ENCODE measurements at places on chromosomes 6 and 20.

- no peak for DNase-seq
These were observed 2.9 kb upstream of the OLIG3 start for GRCh38 chr6:137496909-137497720.

GRCh38 chr20:44018259-44018941 lies 103.7 kb downstream of the TOX2 start:
- no peak for DNase-seq

- DNase-seq = no peak
These were observed 46.9 kb upstream of the TASP1 start for GRCh38 chr20:13685623-13686022.

DNA sequence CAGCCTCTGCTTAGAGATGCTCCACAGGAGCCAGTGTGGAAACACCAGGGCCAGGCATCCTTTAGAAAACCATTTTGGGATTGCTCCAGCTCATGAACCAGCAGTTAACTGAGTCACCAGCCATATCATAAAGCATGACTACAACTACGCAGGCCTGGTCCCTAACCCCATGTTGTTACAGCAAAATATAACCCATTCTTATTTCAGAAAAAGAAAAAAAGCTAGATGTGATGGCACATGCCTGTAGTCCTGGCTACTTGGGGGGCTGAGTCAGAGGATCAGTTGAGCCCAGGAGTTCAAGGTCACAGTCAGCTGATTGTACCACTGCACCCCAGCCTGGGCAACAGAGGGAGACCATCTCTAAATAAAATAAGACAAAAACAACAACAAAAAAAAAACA lies 36.8 kb downstream of the C6orf15 start:
- DNase-seq = no peak

DNA sequence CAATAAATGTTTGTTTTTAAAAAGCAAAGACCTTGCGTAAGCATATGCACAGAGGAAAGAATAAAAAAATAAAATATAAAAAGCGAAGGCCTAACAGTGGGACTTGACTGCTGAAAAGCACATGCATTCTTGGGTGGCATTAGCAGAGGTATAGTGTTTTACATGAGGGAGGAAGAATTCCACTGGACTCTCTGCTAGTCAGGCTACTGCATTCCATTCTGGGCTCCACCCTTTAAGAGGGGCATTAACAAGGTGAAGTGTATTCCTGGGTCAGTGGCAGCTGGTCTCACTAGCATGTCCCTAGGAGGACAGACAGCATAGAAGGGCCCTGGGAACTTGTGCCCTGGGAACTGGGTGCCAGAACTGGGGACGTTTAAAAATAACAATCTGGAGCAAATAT lies 134.1 kb downstream of the SOBP start:
- no peak for DNase-seq
